ENCODE measurements at places on chromosomes 4 and X.

GRCh38 chrX:132364313-132364712, 124.5 kb downstream of the MBNL3 start:
- DNase-seq, result no peak

DNA sequence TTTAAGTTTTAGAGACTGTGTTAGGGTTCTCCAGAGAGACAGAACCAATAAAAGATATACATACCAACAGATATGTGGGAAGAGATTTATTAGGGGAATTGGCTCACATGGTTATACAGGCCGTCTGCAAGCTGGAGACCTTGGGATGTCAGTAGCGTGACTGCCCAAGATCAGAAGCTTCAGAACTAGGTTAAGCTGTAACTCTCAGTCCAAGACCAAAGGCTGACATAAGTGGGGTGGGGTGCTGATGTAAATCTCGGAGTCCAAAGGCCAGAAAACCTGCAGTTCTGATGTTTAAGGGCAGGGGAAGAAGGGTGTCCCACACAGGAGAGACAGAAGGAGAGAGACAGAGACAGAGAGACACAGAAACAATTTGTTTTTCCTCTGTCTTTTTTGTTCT, 10.5 kb downstream of the CLDN34 start:
- no peak for DNase-seq

DNA sequence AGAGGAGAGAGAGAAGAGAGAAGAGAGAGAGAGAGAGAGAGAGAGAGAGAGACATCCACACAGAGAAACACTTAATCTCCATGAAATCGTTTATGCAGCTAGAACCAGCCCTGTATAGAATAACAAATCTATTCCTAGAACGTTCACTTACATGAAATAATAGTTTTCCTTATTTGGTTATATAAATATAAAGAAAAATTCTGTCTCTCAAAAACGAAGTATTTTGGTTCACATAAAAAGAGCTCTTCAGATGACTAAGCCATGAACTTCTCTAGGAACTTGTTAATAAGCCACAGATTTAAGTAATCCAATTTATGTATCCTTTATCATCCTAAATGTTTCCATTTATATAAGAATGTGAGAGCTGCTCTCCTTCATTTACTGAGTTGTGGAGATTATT, 1315.1 kb upstream of the PCDH7 start:
- no peak for DNase-seq

GRCh38 chrX:13506574-13506973, 62.8 kb upstream of the EGFL6 start:
- no peak for DNase-seq

- no peak for DNase-seq
Measured at GRCh38 chr4:40856277-40856839, 106.6 kb downstream of the NSUN7 start.

DNA sequence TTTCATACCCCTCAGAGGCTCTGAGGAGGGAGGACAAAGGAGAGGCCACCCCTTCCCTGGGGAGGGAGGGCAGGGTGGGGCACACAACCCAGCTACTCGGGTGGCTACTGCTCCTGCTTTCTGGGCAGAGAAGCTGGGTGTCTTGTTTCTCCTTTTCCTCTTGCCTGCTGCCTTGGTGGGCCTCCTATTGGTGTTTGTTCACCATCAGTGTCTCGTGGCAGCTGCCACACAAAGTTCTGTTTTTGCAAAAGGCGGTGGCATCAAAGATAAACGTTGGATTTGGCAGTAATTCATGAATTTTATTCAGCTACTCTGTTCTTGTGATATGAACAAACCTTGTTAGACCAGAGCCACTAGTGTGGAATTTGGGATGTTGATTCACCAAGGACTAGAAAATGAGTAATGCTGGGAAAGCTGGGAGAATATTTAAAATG, 153.0 kb upstream of the SCML1 start:
- DNase-seq, result no peak
